ENCODE measurements at places on chromosomes 11 and 22.

- no peak for DNase-seq
Measured at GRCh38 chr11:78112582-78113275, 26.7 kb downstream of the ALG8 start.

DNA sequence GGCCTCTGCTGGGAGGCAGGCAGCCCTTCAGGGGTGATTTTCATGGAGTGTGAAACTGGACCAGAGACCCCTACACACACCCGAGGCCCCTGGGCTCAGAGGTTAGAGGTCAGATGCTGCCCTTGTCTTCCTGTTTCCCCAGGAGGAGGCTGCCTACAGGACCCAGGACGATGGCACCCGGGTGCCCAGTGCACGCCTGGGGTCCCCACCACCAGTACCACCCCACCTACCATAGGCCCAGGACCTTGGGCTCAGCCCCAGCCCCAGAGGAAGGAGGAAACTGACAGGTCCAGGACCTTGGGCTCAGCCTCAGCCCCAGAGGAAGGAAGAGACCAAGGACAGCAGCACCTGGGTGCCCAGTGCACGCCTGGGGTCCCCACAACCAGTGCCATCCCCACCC lies 79.2 kb downstream of the BRD1 start:
- no peak for DNase-seq

DNA sequence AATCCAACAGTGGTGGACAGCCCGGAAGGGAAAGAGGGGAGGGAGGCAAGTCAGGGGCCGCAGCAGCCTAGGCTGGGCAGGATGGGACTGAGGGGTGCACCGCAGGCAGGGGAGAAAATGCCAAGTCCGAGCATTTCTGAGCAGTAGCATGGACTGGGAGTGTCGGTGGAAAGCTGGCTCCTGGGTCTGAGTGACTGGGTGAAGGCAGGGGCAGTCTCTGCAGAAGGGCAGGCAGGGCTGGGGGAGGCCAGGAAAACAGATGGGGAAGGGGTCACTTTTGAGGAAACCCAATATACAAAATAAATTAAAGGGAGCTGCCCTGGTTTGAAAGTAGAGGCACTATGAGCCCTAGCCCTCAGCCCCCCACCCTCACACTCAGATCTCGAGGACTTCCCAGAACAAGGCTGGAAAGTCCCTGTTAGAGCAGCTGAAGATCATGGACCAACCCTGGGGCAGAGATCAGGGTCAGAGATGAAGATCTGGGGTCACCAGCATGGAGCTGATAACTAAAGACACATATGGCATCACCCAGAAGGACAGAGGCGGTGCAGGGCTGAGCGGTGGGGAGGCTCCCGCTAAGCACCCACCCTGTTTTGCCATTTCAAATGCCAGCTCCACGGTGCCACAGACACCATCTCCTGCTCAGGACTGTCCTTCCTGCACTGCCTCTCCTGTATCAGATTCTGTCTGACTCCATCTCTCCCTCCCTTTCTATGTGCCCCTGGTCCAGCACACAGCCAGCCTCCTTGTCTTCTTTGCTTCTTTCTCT lies 32.4 kb upstream of the ETS1 start:
- DNase-seq = no peak

- DNase-seq = no peak
Measured at GRCh38 chr11:67556244-67556643, 27.4 kb upstream of the GSTP1 start.

GRCh38 chr22:17952273-17952801 lies 72.0 kb downstream of the MICAL3 start:
- DNase-seq = no peak

DNA sequence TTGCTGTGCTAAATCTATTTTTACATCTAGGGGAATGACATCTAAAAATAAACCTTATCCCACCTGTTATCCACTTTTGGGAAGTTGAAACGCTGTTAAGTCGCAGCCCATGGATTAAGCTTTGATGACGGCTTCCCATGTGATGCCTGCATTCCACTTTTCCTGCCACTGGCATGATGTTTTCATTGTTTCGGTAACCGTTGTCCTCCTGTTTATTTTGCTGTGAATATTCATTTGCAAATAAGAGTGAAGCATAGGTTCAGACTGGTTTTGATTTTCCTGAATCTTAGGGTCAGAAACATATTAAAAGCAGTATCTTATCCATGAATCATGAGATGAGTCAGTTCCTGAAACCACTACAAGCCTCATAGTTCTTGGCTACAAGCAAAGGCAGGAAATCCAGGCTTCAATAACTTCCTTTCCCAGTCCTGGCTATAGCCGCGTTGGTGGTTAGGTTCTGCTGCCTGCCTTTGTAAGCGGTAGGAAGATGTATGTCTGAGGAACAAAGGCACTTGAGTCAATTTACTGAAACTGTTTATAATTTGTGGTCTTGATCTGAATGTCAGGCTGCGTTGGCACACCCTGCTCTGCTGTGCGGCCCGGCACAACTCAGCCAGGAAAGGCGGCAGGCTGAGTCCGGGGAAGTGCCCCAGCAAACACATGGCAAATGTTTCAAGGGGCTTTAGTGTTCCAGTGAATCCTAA lies 19.4 kb downstream of the TEAD1 start:
- no peak for DNase-seq

- no peak for DNase-seq
Measured at GRCh38 chr22:30777587-30777986, 82.9 kb downstream of the OSBP2 start.

GRCh38 chr11:104339380-104339831 lies 175.5 kb upstream of the PDGFD start:
- no peak for DNase-seq

- DNase-seq = no peak
Measured at GRCh38 chr11:124842305-124842704, 22.9 kb upstream of the ROBO3 start.

- DNase-seq = no peak
Measured at GRCh38 chr11:34924714-34925113, 8.3 kb downstream of the PDHX start.

GRCh38 chr11:100908746-100909145 lies 220.9 kb downstream of the PGR start:
- no peak for DNase-seq

DNA sequence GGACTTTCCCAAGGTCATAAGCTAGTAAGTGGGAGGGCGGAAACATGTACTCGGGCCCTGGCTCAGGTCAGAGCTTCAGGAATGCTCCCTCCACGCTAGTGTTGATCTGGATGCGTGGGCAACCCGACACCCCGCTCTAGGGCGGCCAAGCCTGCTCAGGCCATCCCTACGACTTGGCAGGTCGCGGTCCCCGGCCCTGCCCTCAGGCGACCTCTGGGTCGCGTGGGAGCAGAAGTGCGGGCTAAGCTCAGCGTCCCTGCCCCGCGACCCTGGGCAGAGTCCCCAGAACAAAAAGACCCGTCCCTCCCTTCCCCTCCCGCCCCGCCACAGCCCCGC lies 781 bp upstream of the TEF start:
- no peak for DNase-seq

DNA sequence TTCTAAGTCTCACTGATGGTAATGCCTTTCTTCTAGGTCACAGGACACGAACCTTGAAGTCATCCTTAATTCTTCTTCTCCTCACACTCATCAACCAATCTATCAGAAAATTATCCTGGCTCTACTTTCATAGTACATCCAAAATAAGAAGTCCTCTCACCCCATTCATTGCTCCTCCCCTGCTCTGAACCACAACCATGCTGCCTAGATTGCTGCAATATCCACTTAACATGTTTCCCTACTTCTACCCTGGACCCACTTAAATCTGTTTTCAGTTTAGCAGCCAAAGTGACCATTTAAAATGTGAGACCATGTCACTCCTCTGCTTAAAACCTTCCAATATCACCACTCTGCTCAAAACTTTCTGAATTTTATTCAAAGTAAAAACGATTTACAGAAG lies 445.9 kb upstream of the FAT3 start:
- DNase-seq = no peak

DNA sequence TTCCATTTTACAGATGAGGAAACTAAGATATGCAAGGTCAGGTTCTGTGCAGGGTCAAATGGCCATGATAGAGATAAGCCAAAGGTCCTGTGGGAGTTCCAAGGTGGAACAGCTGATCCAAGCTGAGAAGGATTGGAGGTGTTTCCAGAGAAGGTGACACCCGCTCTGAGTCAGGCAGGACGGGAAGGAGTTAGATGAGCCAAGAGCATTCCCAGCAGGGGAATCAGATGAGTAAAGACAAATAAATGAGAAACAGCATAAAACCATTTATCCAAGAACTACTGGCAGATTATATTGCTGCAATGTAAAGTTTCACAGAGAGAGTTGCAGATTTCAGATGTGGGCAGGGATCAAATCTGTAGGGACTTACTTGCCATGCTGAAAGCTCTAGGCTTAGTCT lies 18.9 kb upstream of the HEPHL1 start:
- DNase-seq = no peak

GRCh38 chr11:24531528-24531927 lies 34.7 kb downstream of the LUZP2 start:
- DNase-seq = no peak

DNA sequence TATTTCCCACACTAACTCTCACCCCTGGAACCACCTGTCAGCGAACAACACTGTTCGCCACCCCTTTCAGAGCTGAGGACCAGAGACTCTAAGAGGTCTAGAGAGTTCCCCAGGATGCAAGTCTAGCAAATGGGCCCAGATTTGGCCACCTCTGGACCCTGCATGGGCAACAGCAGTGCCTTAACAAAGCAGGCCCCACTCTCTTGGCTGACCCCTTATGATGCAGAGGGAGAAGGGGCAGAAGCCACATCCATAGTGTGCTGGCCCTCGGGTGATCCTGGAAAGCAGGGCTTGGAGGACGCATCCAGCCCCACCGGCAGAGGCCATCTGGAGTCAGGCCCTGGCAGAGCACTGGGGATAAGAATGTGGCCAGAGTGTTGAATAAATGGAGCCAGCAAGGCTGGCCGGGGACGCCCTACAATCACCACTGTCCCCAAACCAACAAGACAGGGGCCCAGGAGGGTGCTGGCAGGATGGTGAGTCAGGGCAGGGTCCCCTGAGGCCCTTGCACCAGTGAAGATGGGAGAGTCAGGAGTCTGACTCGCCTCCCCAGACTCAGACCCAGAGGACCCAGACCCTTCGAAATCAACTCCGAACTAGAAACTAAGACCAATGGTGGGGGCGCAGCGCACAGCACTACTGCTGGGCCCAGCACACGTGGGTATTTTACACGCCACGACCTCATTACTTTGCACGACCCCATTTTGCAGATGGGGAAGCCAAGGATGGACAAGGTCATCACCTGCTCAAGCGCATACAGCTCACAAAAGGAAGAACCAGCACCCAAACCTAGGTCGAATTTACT lies 6.5 kb downstream of the CSNK1E start:
- DNase-seq = no peak

- DNase-seq = no peak
Measured at GRCh38 chr11:100629671-100630070, 57.4 kb upstream of the ARHGAP42 start.

GRCh38 chr11:17770917-17771316 lies 36.3 kb downstream of the KCNC1 start:
- no peak for DNase-seq

DNA sequence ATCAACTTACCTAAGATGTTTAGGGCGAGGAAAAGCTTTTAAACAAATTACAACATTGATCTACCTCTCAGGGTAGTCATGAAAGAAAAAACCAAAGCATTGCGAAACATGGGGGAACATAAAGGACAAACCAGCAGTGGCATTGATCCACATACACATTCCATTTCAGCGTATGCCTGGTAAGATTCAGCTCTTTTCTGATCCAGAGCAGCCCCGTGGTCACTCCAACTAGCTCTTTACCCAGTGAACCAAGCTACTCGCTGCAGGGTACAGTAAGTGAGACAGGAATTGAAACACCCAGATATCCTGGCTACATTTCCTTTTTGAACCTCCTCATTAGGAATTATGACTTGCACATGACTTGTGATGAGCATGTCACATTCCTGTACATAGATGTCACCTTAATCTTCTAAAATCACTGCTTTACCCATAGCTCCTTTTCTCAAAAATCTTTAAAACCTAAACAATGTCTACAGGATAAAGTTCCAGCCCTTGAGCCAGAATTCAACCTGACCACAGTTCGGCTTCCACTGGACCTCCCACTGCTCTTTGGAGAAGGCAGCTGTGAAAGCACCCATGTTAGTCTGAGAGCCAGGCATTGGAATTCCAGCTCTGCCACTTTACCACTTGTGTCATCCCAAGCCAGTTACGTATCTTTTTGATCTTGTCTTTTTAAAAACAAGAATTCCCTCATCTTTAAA lies 42.9 kb upstream of the AKIP1 start:
- DNase-seq = no peak

DNA sequence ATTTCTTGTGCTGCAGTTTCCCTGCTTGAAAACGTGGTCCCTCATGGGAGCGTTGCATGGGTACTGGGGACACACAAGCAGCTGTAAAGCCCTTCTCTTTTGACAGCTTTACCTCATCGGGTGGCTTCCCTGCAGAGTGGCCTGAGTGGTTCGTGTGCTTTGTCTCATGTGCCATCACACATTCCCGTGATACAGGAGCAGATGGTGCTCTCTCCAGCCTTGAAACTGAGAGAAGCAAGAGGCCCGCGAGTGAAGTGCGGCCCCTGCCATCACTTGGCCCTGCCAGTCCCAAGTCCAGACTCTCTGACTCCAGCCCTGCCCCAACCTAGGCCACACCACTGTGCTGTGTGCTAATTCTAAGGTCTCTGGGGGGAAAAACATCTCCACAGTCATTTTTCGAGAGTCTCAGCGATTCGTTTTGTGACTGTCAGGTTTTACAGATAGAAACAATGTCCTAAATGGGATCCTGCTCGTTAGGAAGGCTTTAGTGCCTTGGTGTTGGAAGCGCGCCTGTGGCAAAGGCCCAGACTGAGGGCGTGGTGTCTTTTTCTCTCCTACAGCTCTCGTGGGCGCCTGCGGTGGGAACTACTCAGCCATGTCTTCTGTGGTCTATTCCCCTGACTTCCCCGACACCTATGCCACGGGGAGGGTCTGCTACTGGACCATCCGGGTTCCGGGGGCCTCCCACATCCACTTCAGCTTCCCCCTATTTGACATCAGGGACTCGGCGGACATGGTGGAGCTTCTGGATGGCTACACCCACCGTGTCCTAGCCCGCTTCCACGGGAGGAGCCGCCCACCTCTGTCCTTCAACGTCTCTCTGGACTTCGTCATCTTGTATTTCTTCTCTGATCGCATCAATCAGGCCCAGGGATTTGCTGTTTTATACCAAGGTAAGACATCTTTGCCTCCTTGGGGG lies 64.2 kb downstream of the KREMEN1 start:
- no peak for DNase-seq

GRCh38 chr11:5596607-5597201 lies at the start of gene TRIM6:
Gene TRIM6 (plus strand): TSS chr11:5596637. CDS start chr11:5596898, 261 bp downstream.
- DNase-seq = no peak
